ENCODE measurements at places on chromosomes 2 and 18.

- peak; percentile 81 for DNase-seq
Observed at GRCh38 chr2:232611559-232612218, 21.7 kb upstream of the EFHD1 start.

- DNase-seq = no peak
Observed at GRCh38 chr2:197998702-197999101, 194.3 kb downstream of the PLCL1 start.

DNA sequence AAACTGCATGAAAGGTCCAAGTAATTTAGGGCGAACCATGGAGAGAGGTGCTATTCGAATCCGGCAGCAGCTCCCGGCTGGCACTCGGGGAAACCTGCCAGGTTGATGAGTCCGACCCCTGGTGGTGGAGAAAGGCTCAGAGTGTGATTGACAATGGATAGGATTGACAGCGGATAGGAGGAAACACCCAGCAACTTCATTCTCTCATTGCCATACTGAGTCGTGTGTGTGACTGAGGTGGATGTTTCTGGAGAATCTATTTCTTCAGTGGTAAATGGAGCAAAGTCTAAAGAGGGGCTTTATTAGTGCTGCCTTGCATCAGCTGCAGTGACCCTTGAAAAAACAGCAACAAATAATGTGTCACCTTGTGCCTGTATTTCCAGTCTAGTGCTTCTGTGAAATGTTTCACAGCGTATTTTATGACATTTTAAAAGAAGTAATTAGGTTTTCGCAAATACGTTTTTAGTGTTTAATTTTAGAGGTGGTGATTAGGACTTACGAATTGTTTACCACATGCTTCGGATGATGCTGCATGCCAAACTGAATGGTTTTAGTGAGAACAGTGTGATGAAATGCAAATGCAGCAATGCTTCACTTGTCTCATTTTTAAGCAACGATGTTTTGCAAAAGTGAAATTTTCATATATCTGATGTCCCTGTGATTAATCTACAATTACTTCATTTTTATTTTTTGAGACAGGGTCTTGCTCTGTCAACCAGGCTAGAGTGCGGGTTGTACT, 102.0 kb downstream of the DCDC2C start:
- DNase-seq = peak; percentile 23

DNA sequence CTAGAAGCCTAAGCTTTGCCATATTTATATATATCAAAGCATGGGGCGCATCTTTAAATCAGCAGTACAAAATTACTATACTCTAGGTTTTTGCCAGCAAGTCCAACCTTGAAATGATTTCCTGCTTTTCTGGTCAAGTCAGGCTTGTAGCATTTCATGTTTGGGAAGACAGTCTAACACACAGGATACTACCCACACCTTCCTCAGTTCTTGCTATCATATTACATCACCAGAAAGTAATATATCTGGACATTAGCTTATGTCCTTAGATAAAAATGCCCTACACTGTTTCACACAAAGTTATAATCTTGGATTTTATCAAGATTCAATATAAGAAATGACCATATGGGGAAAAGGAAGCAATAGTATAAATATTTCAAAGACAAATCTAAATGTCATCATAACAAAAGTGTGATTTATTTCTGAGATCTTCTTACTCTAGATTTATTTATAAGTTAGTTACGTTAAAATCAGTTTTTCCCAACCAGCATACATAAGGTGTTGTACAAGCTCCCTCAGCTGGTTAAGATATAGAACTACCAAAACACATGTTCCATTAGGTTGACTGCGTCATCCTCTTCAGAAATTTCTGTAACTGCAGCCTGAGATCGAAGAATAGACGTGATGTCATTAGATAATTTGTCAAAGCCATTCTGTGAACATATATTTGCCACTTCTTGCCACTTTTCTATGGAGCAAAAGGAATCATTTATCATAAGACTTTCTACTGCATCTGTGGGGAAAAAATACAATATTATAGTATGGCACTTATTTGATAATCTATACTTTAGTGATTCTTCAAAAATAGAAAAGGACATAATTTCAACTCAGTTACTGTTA, 56.6 kb downstream of the CLHC1 start:
- DNase-seq = peak; percentile 69

DNA sequence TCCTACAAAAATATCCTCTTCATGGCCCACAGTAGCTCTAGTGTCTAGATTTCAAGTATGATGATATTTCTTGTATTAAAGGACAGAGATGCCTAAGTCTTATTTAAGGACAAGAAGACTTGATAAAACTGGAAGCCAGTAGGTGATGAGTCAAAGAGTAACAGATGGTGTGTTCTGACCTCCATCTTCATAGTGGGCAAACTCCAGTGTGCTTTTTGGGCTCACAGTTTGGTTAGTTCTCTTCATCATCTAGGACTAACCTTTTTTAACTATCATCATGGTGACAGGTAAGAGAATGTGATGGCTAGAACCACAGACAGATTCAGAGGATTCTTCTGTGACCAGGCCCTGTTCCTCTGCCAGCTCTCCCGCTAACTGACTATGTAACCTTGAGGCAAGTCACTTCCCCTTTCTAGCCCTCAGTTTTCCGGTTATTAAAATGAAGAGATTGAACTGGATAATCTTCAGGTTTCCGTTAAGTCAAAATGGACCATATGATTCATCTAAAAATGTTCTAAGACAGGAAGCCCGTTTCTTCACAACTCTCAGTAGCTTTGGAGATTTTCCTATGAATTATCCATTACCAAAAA, 140.3 kb upstream of the RASGRP3 start:
- DNase-seq = no peak

DNA sequence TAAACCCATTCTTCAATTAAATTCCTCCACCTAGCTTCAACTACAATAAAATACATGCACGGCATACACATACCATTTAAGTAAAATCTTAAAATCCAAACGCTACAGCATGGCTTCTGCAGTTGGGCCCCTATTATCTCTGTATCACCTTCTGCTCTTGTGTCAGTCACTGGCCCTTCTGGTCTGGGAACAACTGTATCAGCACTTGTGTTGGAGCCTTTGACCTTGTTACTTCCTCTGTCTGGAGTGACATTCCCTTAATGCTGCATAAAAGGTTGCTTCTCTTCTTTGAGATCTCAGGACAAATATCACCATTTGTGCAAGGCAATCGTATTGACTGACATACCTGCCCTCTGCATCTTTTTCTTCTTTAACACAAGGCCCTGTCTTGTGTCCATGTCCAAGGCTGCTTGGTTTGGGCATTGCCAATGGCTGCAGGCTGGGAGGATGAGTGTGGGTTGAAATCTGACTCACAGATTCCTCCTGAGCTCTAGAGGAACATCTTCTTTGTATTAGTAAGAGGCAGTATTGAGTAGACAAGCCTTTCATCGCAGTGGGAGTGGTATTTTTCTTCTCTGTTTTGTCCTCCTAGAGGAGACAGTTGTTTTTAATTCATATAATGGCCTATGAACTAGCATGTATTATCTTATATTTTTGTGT, 267.8 kb upstream of the TRIB2 start:
- peak; percentile 59 for DNase-seq

DNA sequence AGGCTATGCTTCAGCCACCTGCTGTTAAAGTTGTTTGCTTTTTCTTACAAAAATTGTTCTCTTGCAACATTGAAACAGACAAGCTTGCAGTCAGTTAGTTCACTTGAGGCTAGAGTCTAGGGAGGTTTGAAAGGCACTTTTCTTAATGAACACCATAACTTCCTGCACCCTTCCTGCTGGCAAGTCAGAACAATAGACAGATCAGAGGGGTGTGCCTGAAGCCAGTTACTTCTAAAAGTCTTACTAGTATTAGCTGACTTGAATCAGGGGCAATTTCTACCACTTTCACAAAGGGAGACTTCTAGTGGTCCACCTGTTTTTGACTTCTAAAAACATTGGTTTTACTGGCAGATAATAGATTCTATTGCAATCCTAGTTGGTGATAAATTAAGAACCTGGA, 367.4 kb upstream of the CDH20 start:
- DNase-seq = peak; percentile 9

DNA sequence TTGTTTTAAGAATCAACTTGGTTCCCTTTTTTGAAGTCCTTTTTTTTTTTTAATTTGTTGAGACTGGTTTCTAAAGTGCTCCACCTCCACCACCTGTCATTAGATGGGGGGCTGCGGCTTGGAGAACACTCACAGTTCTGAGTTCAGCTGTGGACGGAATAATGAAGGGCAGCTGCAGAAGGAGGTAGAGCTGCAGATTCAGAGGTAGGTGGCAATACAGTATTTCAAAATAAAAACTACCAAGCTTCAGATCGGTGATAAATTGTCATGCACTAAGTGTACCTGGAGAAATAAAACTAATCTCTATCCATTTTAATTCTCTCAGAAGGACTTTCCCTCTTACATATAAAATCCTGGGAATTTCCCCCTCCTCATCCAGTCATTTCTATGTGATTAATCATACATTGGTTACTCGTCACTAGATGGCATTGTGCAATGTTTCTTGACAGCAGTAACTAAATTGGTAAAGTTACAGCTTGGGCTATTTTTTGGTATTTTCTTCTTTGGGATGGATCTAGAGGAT, 81.1 kb upstream of the SLC39A10 start:
- peak; percentile 89 for DNase-seq

- DNase-seq = no peak
Observed at GRCh38 chr2:68732036-68732932, 2.3 kb upstream of the ARHGAP25 start.

DNA sequence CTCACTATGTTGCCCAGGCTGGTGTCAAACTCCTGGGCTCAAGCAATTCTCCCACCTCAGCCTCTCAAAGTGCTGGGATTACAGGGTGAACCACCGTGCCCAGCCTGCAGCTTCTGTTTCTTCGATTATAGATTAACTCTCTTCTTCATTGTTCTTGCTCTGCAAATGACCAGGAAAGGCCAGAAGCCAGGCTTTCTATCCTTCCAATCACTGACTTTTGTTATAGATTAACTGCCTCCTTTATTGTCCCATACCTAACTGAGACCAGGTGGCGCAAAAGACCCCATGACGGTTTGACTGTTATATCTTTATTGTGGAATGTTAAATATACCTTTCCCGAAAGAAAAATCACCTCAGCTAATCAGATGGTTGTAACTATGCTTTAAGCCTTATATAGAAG, 196.9 kb downstream of the MREG start:
- no peak for DNase-seq

Data from epithelial cell of esophagus (primary cell).